ENCODE measurements at places on chromosomes 4 and X.
A peak's percentile ranks its signal among the peaks of the same experiment; 100 is the strongest.

DNA sequence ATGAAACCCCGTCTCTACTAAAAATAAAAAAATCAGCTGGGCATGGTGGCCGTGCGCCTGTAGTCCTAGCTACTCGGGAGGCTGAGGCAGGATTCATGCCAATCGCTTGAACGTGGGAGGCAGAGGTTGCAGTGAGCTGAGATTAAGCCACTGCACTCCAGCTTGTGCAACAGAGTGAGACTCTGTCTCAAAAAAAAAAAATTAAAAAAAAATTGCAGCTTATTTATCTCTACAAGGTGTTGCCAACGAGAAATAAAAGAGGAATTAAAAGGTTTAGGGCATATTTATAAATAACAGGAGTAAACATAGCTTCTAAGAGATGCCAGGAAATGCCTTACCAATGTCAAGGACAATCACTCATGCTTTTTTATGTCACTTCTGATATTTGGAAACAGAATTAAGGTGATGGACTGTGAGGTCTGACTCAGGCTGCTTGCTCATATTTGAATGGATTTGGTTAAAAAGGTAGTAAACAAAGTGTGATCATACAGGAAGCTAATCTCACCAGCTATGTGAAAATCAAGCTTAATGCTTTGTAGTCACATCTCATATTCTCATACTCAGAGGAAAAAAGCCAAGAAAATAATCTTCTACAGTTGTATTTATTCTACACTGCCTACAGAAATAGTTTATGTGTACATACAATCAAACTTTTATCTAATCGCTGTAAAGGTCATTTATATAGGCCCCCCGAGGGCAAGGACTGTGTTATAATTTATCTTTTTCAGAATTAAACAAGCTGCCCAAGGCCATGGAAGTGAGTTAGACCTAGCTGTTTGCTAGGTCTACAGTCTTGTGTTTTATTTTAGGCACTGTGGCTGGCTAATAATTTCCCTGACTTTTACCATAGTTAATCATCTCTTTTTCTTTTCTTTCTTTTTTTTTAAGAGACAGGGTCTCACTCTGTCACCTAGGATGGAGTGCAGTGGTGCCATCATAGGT, 61.1 kb upstream of the RBMX start:
- no peak for DNase-seq

DNA sequence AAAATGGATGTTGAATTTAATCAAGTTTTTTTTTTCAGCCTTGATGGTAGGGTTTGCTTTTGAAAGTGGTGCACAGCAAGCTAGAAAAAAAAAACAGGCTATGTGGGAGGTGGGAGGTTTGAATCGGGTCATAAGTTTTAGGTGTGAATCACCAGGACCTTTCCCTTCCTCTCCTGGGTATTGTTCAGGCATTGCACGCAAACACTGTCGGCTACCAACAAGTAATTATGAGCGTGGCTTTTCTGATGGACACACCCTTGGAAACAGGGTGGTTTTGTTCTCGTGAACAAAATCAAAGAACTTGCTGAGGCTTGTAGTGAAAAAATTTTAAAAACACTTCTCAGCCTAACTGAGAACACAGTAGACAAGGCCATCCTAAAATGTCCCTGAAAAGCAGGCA, 18.1 kb downstream of the PIR start:
- DNase-seq = no peak

GRCh38 chr4:1795299-1796195, 2.5 kb downstream of the FGFR3 start:
- DNase-seq = no peak

DNA sequence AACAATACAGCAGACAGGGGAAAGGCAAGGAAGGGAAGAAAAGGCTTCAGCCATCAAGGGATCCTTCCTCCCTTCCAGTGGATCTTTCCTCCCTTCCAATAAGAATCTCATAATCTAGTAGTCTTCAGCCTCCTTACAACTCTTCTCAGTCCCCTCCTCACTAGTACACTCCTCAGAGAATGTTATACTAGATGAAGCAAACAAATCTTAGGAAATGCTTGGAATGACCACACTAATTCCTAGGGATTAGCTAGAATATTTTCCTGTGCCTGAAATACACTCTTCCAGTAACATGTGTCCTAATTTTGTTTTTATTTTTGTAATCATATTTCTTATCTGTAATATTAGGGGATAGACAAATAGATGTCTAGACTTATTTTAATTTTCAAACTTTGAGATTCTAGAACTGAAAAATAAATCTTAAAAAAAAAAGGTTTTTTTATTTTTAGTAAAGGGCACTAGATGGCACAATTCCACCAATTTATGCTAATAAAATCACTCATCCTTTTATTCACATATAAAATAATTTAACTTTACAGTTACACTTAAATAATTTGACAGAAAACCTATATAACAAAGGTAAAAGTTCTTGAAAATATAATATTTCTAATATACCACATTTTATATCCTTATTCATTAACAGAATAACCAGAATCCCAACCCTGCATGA, 7.0 kb upstream of the STPG2 start:
- DNase-seq = no peak

- no peak for DNase-seq
Measured at GRCh38 chrX:126723881-126724280, 95.6 kb upstream of the PRR32 start.

GRCh38 chr4:40377512-40378365, 42.6 kb downstream of the CHRNA9 start:
- DNase-seq = no peak

DNA sequence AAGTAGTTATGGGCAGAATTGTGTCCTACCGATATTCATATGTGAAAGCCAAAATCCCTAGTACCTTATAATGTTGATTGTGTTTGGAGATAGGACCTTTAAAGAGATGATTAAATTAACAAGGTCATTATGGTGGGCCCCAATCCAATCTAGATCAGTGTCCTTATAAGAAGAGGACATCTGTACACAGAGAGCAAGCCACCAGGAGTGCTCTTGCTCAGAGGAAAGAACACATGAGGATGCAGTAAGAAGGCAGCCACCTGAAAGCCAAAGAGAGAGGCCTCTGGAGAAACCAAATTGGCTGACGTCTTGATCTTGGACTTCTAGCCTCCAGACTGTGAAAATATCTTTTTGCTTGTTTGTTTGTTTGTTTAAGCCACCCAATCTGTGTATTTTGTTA, 1290.8 kb upstream of the PABPC4L start:
- DNase-seq = no peak

- no peak for DNase-seq
Measured at GRCh38 chr4:28724239-28724638, 1863.6 kb downstream of the STIM2 start.

DNA sequence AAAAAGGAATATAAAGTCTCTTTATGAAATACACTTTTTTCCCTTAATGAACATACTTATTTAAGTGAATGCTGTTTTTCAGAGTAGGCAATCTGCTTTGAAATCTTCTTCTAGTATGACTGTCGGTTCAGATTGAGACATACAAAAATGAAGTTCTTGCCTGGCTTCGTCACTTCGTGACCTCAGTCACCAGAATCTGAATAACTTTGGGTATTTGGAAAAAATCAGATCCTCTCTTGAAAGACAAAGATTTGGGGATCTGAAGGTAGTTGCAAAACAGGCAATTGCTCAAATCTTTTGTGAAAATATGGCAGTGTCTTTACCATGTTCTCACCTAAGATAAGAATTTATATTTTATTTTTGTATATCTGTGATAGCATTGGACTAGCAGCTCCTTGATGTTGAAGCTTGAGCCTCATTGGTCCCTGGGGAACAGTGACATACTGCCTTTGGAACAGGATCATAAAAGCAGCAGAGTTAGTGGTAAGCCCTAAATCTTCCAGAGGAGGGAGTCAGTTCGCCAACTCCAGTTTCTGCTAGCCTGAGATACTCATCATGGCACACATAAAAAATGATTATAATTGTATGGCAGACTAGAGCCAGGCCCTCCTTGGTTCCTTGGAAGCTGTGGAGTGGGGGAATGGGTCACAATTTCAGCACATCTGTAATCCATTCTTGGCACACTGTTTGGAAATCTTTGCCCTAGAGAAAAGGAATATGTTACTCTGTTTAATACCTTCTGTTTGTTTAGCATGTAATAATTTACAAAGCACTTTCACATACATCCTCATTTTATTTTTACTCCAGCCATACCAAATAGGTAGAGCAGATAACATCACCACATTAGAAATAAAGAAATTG, 5.0 kb downstream of the ARFIP1 start:
- DNase-seq = no peak

- DNase-seq = no peak
Measured at GRCh38 chr4:18162453-18162852, 140.9 kb upstream of the LCORL start.

DNA sequence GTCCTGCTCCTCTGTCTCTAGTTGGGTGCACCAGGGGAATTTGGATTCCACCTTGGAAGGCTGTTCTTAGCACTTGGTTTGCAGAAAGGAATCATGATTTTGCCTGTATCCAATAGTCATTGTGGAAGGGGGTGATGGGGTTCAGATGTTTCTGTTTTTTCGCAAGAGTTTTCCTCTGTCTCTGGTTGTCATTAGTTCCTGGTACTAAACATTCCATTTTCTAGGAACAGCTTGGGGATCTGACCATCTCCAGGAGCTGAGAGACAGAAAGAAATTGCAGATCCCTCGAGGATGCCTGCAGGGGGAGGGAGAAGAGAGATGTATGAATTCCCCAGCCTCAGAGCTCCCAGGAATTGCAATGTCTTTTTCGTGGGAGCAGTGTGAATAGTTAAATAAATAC, 70.9 kb downstream of the CYTL1 start:
- DNase-seq = no peak

- no peak for DNase-seq
Measured at GRCh38 chrX:128078545-128078944, 26.3 kb upstream of the ACTRT1 start.

- no peak for DNase-seq
Measured at GRCh38 chr4:39357002-39357401, 9.2 kb downstream of the RFC1 start.

GRCh38 chr4:7829652-7830580, 109.7 kb downstream of the AFAP1 start:
- no peak for DNase-seq

DNA sequence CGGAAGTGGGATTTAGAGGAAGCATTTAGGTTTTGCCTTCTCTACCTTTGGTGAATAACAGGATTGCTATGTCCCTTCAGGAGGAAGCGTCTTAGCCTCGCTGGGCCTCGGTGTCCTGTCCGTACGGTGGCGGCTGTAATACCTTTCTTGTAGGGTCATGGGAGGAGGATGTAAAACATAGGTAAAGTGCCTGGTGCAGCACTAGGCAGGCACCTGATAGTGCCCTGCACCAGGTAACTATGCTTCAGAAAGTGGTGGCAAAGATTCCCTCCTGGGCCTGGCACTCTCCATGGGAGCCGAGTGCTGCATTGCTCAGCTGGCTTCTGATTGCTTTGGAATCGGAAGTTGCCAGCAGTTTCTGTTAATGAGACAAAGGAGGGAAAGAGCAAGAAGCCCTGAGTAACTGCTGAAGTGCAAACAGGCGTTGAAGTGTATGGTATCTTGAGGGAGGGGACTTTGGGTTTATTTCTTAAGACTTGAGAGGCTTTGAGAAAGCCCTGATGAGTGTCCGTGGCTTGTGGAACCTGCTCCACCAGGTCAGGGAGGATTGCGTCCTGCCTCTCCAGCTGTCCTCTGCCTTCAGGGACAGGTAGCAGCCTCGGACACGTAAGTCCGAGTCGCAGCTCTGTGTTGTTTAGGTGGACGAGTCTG, 45.8 kb downstream of the TBC1D14 start:
- no peak for DNase-seq

DNA sequence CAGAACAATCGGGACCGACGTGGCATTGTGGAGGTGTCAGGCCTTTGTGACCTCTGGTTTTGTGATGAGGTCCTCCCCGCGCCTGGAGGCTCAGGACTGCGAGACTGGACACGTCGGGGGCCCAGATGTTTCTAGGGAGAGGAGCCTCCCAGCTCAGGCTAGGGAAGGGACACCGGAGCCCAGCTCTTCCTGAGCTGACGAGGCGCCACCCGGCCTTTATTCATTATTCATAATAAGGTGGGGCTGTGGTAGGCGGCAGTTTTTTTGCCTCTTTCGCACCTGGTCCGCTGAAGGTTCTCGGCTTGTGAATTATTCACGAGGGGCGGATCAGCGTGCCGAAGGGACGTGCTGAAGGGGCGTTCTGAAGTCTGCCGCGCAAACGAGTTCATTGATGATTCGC, 2.3 kb upstream of the UBA1 start:
- DNase-seq = peak; percentile 35

- no peak for DNase-seq
Measured at GRCh38 chr4:55364691-55365344, 18.8 kb downstream of the SRD5A3 start.

DNA sequence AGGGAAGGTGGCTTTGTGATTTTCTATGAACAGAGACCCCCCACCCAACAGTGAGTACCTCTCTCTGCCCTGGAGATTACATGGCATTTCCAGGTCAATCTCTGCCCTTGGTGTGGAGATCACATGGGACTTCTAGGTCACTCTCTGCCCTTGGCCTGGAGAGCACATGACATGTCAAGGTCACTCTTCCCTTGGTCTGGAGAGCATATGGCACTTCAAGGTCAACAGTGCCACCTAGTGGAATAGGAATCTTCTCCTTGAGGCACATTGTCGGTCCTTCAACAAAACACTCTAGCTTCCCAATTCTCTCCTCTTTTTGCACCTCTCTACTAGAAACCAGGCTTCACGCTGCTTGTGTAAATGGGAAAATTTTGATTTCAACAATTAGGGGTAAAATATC, 66.2 kb upstream of the TACR3 start:
- DNase-seq = no peak

DNA sequence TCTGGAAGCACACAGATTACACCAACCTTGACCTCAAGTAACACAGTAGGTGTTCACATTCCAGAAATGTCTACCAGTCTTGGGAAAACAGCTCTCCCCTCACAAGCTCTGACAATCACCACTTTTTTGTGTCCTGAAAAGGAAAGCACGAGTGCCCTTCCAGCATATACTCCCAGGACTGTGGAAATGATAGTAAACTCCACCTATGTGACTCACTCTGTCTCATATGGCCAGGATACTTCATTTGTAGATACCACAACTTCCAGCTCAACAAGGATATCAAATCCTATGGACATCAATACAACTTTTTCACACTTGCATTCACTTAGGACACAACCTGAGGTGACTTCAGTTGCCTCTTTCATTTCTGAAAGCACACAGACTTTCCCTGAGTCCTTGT, 46.9 kb downstream of the ADGRG4 start:
- no peak for DNase-seq

DNA sequence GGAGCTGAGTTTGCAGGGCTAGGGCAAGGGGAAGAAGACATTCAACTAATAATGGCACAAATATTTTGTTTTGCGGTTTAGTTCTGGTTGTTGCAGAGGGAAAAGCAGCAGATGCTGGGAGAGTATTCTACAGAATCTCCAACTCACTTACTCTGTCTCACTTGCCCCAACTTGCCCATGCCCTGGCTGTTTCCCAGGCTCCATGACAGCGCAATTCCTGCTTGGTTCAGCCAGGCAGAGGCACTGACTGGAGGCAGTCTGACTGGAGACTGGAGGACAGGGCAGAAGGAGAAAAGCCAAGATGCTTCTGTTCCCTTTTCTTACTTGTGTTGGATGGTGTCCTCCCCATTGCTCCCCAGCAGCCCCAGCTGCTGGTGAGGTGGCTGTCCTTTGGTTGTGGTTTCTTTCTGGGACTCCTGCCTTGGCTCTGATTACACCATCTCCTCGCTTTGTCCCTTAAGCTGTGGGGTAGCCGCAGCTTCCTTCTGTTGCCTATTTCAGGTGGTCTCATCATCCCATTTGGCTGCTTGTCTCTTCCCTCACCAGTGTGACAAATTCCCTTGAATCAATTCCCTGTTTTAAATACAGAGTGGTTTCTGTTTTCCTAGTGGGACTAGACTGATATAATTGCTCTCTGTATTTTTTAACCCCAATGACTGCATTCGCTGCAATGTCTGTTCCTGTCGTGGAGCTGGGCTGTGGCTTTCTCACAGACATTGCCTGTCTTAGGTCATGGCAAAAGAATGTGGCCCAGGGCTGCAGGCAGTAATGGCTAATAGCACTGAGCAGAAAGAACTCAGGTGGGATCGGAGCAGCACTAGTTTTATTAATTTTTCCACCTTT, 24.2 kb upstream of the RASL11B start:
- DNase-seq = no peak

Data from T-helper 22 cell (primary cell).